ENCODE measurements at places on chromosomes 3 and 15.

GRCh38 chr3:52226229-52226817 is 878 bp upstream of the TLR9 start:
- DNase-seq, result no peak

GRCh38 chr15:44328135-44328534 is 39.6 kb downstream of the GOLM2 start:
- no peak for DNase-seq

- no peak for DNase-seq
Measured at GRCh38 chr3:150256782-150257181, 151.3 kb upstream of the TSC22D2 start.

DNA sequence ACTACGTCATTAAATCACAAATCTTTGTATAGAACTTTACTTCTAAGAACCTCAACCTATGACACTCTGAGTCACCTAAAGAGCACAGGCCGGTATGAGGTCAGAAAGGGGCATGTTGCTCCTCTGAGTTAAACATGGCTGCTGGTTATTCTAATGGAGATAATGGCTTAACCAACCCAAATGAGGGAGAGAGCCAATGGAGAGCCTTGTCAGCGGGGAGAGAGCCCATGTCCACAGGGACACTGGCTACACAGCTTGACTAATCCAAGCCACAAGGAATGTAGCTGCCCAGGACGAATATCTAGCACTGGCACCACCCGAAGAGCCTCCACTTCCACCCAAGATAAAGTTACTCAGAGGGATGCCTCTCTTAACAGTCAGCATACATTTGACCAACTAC is 77.0 kb upstream of the STAC start:
- no peak for DNase-seq

DNA sequence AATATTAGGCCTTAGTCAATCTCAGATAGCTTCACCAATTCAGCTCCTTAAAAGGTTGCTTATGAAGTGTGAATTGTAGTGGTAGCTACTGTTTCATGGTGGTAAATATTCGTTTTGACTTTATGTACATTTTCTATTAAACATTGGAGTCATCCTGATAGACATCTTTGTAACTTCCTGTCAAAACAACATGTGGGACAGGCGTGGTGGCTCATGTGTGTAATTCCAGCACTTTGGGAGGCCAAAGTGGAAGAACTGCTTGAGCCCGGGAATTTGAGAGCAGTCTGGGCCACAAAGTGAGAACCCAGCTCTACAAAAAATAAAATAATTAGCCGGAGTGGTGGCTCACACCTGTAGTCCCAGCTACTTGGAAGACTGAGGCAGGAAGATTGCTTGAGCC is 2.0 kb upstream of the TRIM59 start:
- DNase-seq, result no peak

DNA sequence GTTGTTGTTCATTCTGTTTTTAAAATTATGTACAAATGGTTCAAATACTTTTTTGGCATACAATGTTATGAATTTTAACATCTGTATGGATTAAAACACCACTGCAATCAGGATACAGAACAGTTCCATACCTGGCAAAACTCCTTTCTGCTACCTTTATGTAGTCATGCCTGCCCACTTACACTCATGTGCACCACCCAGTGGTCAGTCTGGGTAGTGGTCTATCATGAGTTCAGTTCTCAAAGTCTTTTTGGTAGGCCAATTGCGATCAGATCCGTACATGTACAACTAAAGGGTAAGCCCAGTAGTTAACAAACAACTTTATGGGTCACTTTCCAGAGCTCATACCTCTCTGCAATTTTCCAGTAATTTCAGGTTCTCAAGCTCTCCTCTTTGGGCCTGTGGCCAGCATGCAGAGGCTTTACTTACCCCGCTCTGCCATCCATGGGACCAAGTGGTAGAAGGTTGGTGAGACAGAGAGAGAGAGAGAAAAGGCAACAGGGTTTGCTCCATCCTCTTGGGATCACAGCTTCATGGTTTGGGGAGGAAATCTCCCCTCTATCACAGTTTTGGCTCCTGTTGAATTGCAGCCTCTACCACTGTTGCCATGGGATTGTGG is 63.9 kb upstream of the FAM98B start:
- DNase-seq, result peak; percentile 58

DNA sequence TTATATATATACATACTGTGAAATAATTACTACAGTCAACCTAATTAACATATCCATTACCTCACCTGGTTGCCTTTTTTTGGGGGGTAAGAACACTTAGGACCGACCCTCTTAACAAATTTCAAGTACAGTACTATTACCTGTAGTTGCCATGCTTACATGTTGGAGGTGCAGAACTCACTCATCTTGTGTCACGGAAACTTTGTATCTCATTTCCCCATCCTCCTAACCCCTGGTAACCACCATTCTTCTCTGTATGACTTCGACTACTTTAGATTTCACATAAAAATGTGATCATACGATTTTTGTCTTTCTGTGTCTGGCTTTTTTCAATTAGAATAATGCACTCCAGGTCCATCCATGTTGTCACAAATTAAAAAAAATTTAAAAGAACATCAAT is 55.5 kb upstream of the MELTF start:
- DNase-seq, result no peak

- DNase-seq, result no peak
Measured at GRCh38 chr15:31169558-31169957, 68.0 kb upstream of the TRPM1 start.

- no peak for DNase-seq
Measured at GRCh38 chr15:58877999-58878825, 55.3 kb downstream of the SLTM start.
